Skin of body (tissue), 3 donors: ENCODE measurements at places on chromosomes 16 and 17. TPM values are rescaled to one million over a fixed set of nuclear protein-coding genes. Genes with fewer than 3 reads are reported as not detected.

GRCh38 chr16:67155295-67156142 is 4.2 kb downstream of the TRADD start:
- DNase-seq, result peak; percentile 48

GRCh38 chr17:31313982-31314781 is at the start of gene EVI2B:
Gene EVI2B, minus strand, starts transcription at chr17:31314054. Its CDS starts 8,445 bp downstream, at chr17:31305609.
- no peak for DNase-seq

Gene KRTAP9-4
- 6.5 TPM for total RNA-seq

Gene TERB1
- 0.10 TPM for total RNA-seq

DNA sequence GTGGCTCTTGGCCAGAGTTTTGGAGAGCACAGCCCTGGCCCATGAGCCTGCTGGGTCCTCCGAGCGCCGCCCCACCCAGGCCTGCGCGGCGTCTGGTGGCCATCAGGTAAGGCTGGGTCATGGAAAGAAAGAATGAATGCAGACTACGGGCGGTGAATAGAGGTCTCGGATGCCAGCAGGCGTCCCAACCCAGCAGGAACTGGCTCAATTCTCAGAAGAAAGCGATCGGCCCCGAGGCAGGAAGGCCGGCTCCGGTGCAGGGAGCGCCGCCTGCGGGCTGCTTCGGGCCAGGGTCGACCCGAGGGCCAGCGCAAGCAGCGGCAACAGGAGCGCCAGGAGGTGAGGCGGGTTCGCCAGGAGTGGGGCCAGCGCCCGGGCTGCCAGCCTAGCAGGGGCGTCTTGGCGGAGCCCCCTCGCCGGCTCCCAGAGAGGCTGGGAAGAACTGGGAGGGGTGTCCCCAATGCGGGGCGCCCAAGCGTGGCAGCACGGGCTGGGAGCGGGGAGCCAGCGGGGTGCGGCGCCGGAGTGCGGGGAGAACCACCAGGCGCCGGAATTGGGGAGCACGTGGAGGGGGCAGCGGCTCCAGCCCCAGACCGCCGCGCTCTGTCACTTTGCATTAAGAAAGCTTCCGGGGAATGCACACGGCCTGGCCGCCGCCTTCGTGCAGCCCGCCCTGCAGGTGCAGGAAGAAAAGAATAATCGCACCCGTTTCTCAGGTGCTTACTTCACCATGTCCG is 7.1 kb upstream of the TMC5 start:
- DNase-seq, result no peak

Gene TCAP
- total RNA-seq, result 20.7 TPM

DNA sequence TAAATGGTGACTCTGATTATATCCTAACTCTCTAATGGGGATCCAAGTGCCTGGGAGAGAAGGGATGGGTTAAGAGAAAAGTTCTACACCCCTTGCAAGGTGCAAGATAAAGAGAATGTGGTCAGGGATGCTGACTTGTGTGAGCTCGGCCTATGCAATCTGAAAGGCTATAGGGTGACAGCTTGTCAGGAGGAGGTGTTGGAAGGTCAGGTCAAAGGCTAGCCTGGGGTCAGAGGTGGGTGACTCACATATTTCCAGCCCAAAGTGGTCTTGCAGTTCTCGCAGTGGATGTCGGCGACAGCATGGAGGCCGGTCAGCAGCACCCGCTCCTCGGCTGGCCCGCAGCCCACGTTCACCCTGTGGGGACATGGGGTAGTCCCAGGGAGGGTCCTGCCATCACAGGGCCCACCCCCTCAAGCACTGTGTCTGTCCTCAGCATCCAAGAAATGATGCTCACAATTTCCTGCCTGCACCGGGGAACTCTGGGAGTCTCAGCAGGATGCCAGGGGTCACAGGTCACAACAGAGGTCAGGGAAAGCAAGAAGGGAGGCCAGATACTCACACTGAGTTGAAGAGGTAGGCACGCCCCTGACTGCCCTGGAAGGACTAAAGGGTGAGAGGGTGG is 1.4 kb downstream of the YPEL3 start:
- no peak for DNase-seq

DNA sequence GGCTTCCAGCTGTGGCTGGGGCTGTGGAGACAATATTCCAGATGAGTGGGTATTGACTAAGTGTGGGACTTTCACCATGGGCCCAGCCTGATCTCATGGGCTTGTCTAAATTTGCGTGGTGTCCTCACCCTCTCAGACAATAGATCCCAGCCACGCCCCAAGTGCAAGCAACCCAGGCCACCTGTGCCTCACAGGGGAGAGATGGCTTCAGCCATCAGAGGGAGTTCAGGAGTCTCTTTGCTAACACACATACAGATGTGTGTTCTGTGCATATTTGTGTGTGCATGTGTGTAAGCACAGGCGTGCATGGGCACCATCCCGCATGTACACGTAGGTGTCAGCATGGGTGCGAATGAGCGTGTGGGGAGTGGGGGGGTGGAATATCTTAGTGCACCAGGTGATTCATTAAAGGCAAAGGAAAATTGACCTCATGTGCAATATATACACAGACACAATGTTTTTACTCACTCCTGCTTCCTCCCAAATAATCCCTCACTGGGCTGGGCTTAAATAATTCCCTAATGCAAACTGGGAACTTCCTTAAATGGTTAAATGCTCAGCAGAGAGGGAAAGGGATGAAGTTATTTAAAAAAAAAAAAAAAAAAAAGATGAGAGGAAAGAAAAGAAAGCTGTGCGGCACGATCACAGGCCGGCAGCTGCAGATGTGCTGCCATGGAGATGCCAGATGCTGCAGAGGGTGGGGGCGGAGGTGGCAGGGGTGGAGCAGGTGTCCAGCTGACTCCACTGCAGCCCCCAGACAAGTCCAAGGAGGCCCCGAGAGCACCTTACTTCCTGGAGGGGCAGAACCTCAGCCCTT is 24.0 kb upstream of the CDC42EP4 start:
- DNase-seq, result no peak

GRCh38 chr16:11410376-11411058 is 65.3 kb downstream of the RMI2 start:
- no peak for DNase-seq

DNA sequence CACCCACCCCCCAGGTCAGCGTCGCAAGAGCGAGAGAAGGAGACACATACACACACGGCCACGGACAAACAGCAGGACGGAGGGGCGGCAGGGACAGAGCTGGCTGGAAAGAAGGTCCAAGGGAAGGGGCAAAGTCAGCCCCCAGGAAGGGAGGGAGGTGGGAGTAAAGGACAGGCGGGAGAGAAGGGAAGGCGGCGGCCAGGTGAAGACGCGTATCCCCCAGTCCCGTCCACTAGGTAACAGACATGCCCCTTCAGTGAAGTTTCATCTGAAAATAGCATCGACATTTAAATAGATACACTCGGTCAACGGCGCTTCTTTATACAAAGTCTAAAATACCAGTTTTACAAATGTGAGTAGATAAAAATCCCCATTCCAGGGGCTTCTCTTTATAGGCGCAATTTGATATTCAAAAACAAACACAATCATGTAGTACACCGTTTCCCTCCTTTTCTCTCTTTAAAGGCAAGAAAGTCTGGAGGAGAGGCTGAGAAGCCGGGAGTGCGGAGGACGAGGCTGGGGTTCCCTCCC is 4.5 kb downstream of the CBX8 start:
- no peak for DNase-seq

Gene KCNH6
- not detected for total RNA-seq

- no peak for DNase-seq
Measured at GRCh38 chr16:495127-495748, 32.3 kb upstream of the CAPN15 start.

Gene KRTAP1-3
- 12.2 TPM for total RNA-seq

- DNase-seq, result no peak
Measured at GRCh38 chr16:2609827-2610470, 72.1 kb downstream of the PDPK1 start.

DNA sequence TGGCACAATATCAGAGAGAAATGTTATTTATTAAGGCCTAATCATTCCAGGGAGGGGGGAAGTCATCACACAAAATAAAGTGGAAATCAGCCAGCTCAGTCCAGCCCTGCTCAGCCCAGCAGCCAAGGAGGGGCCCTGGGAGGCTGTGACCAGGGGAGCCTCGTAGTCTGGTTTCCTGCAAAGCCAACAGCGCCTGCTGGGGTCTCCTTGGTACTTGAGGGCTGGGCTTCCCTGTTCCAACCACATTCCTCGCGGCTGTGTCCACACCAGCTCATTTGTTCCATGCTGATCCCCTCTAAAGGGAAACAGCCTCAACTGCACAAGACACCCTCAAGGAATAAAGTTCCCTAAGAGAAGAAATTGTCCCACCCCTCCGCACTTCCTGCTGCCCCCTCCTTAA is 154.0 kb downstream of the TMEM132E start:
- no peak for DNase-seq

- DNase-seq, result no peak
Measured at GRCh38 chr17:19911033-19911432, 43.3 kb upstream of the ULK2 start.

Gene MPP3
- total RNA-seq, result 7.7 TPM

Gene SLC16A5
- 8.7 TPM for total RNA-seq

DNA sequence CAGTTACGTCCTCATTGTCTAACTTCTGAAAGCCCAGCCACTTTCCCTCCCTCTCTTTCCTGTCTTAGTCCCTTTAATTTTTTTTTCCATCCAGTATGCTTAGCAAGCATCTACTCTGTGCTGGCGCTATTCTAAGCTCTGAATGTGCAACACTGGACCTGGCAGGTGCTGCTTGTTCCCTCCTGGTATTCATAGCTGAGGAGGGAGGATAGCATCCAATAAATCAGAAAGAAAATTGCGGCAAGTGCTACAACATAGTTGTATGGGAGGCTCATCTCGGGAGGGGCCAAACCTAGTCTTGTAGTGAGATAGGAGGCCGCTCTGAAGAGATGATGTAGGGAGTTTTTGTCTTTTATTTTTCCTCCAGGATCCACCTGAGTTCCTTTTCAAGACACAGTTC is 457.3 kb upstream of the HSBP1 start:
- DNase-seq, result no peak

Gene TP53TG3C
- total RNA-seq, result not detected

- no peak for DNase-seq
Measured at GRCh38 chr17:37273409-37274051, 102.3 kb upstream of the C17orf78 start.

Gene SPNS3
- 0.79 TPM for total RNA-seq

DNA sequence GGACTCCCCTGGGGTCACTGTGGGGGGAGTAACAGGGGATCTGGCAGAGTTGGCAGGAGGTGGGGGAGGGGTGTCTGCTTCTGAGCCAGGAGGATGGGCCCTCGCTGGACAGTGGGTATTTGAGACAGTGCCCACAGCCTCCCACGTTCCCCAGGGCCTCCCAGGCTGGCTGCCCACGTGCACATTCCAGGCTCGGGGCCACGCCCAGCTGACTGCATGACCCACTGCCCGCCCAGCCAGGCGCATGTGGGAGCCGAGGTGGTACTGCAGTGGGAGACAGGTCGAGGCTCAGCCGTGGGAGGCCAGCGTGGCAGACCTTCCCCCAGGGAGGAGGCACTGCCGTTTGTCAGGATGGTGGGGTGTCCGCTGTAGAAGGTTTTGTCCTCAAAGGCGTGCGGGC is 38.8 kb downstream of the BAHCC1 start:
- DNase-seq, result no peak

GRCh38 chr17:51764387-51764971 is 394.0 kb downstream of the CA10 start:
- DNase-seq, result peak; percentile 33

DNA sequence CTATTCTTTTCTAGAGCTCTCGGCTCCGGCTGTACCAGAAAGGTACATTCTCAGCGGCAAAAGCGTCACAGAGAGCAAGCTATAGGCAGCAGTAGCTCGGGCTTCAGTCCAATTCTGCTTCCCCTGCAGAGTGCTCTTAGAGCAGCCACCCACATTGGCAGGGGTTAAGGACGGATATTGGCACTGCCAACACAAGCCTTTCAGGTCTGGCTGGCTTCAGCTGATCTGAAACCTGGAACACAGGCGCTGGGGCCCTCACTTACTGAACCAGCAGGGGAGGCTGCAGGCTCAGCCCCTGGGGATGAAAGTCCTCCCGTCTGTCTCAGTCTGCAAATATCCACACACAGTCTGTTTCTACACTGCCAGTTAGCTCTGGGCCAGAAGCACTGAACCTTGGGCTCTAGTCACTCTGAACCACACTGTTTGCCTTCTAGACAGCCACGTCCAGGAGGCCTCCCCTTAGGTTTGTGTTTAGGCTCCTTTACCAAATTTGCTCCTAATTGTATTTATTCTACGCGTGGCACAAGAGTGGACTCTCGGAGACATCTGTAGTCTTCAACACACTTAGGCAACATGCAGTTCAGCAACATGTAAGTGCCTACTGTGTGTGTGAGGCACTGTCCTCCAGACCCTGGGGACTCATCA is 40.1 kb downstream of the HIC1 start:
- DNase-seq, result peak; percentile 23

DNA sequence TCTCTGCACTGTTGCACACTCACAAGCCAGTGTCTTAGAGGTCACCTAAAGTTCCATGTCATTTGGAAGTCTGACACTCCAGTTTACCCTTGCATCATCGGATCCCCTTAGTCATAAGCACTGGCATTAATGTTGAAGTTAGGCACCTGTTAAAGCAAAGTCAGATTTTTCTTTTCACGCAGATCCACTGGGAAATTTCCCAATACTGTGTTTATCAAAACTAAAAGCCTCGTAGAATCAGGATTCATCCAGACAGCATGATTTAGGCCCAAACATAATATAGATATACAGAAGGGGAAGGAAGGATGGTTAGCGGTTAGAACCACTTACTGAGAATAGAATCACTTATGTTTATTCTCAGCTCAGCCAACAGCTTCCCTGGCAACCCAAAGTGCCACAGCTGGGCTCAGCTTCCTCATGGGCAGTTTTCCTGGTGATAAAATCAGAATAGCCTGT is 30.1 kb upstream of the HAPSTR1 start:
- no peak for DNase-seq

Gene LGALS9
- total RNA-seq, result 4.8 TPM

GRCh38 chr17:37094391-37094790 is 145.6 kb downstream of the AATF start:
- DNase-seq, result no peak

GRCh38 chr16:29182501-29182900 is 197.6 kb downstream of the LAT start:
- no peak for DNase-seq

Gene ZFP3
- 3.1 TPM for total RNA-seq

DNA sequence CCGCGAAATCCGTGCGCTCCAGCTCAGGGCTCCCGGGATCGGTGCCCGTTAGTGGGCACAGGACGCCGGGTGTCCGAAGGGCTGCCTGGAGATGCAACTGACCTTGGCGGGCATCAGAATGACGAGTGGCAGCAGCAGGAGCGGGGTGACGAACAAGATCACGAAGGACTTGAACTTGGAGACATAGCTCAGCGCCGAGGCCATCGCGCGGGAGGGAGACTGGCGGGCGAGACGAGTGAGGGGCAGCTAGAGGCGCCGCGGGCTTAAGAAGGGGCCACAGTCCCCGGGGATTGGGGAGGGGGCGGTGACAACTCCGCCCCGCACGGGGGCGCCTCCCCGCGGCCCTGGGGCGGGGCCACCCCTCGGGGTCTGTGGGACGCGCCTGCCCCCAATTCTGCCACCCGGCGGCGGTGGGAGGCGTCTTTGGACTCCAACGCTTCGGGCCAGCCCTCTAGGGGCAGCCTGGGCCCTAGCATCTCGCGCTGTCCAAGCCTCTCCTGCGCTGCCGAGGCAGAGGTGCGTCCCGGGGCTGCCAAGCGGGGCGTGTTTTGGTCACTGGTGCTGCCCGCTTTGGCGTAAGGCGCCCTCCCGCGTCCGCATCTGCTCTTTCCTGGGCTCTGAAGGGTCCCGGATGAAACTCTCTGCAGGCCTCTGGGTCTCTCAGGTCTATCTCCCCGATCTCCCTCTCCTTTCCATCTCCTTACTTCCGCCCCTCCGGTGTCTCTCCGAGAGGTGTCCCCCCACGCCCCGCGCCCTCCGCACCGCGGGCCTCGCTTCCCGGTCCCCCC is at the start of gene SLC13A5:
Gene SLC13A5, minus strand, starts transcription at position 240 of the 788 bp plus-strand sequence. Its CDS starts 36 bp downstream, at position 204.
- no peak for DNase-seq

Gene TEX14
- total RNA-seq, result 0.10 TPM
